ENCODE measurements at places on chromosomes 2 and 18. TPM values are rescaled to one million over a fixed set of nuclear protein-coding genes. Genes with fewer than 3 reads are reported as not detected.

MAP2 gene
- total RNA-seq: 16.2 TPM

ACKR3 gene
- total RNA-seq: 0.29 TPM

FAM110C gene
- 8.3 TPM for total RNA-seq

GRCh38 chr2:43423941-43424261, 171.9 kb downstream of the THADA start:
- peaks cover 22% of the 10 kb centered on the region for H3K4me1 ChIP-seq
- H3K4me3 ChIP-seq: no peak overlapping the region
- H3K36me3 ChIP-seq: peaks cover 21% of the 10 kb centered on the region
- DNase-seq: no peak
- no peaks in the 10 kb centered on the region for H3K27me3 ChIP-seq

KIF3C gene
- 2.0 TPM for total RNA-seq

DNA sequence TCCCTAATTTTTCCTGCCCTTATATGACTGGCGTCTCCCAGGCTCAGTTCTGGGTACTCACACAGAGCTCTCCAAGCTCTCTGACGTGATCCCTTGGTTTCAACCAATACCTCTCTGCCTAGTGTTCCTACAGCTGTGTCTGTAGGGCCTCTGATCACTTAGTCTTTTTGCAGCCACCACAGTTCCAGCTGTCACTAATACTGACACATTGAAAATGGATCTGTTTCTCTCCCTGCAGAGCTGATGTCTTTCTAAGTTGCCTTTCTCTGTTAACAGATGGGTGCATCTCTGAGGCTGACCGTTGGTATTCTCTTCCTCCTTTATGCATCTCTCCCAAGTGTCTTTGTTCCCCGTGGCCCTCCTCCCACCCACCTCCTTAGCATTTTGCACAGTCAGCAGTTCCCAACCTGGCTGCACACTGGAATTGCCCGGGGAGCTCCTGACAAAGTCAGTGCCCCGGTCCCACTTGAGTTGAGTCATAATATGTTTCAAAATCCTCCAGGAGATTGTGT, 62.5 kb downstream of the CERS6 start:
- peaks cover 6% of the 10 kb centered on the region for H3K36me3 ChIP-seq
- H3K4me3 ChIP-seq: peak overlapping the region; percentile 27
- peak; percentile 84 for DNase-seq
- peaks cover 51% of the 10 kb centered on the region for H3K4me1 ChIP-seq
- H3K27ac ChIP-seq: peak overlapping the region; percentile 60
- no peaks in the 10 kb centered on the region for H3K27me3 ChIP-seq

PLB1 gene
- 0.91 TPM for total RNA-seq

LTBP1 gene
- 99.0 TPM for total RNA-seq

- no peaks in the 10 kb centered on the region for H3K27me3 ChIP-seq
- H3K36me3 ChIP-seq: no peaks in the 10 kb centered on the region
- H3K4me3 ChIP-seq: no peak overlapping the region
- no peak for DNase-seq
- peaks cover 4% of the 10 kb centered on the region for H3K4me1 ChIP-seq
These were observed 191.6 kb upstream of the SLC14A2 start for GRCh38 chr18:45423659-45424058.

- no peaks in the 10 kb centered on the region for H3K27me3 ChIP-seq
- peak overlapping the region; percentile 3 for H3K27ac ChIP-seq
- H3K4me3 ChIP-seq: no peak overlapping the region
- H3K36me3 ChIP-seq: no peaks in the 10 kb centered on the region
- no peak for DNase-seq
These were observed 248.7 kb upstream of the TNP1 start for GRCh38 chr2:217108575-217109027.

DNA sequence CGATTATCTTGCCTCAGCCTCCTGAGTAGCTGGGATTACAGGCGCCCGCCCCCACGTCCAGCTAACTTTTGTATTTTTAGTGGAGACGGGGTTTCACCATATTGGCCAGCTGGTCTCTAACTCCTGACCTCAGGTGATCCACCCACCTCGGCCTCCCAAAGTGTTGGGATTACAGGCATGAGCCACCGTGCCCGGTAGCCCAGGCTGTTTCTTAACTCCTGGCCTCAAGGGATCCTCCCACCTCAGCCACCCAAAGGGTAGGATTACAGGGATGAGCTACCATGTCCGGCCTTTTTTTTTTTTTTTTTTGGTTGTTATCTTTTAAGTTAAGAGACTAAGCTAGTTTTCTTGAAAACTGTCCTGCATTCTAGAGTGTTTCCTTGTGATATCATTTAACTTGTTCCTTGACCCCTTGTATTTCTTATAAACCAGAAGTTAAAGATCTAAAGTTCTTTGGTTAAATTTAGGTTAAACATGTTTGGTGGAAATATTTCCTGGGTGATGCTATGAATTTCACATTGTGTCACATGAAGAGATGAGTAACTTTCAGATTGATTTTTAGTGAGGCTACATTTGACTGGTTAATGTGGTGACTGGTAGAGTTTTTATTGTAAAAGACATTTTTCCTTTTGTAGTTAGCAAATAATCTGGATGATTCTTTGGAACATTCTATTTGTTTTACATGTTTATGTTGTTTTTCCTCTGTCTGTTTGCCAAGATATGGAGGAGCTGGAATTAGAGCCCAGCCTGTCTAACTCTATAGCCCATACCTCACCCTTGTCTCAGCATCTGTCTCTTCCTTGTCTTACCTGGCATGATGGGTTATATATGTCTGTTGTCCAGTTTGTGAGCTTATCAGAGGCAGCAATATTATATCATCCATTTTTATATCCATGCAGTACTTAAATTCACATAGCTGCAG, 5.2 kb downstream of the NCAPH start:
- H3K36me3 ChIP-seq: peaks cover 7% of the 10 kb centered on the region
- H3K27ac ChIP-seq: no peak overlapping the region
- H3K27me3 ChIP-seq: no peaks in the 10 kb centered on the region
- H3K4me3 ChIP-seq: no peak overlapping the region

AAK1 gene
- total RNA-seq: 75.8 TPM

GRCh38 chr2:285531-285930, 2.4 kb downstream of the ALKAL2 start:
- peaks cover 9% of the 10 kb centered on the region for H3K36me3 ChIP-seq
- H3K27ac ChIP-seq: no peak overlapping the region

GRCh38 chr2:169768262-169768995, 30.2 kb upstream of the SSB start:
- no peak for DNase-seq
- no peak overlapping the region for H3K4me3 ChIP-seq
- H3K4me1 ChIP-seq: no peaks in the 10 kb centered on the region
- H3K36me3 ChIP-seq: no peaks in the 10 kb centered on the region
- H3K27ac ChIP-seq: no peak overlapping the region

DNA sequence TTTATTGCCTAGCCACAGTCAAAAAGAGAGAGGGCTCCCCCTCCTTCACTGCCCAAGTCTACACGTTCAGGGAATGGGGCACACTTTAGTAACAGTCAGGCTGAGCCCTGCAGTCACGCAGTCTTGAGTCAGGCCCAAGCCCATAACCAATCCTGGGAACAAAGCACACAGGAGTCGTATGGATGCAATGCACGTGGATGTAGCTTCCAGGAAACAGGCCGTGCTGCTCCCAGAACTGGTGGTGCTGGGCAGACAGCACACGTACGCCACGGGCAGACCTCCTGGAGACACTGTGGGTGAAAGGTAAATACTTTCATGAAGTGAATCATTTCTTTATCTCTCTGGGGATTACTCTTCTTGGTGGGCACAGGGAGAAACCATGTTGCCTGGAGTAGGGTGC, 30.0 kb upstream of the MBP start:
- no peak overlapping the region for H3K27ac ChIP-seq
- no peak overlapping the region for H3K4me3 ChIP-seq
- no peaks in the 10 kb centered on the region for H3K27me3 ChIP-seq
- H3K4me1 ChIP-seq: peaks cover 20% of the 10 kb centered on the region
- no peaks in the 10 kb centered on the region for H3K36me3 ChIP-seq
- peak; percentile 12 for DNase-seq

ALPI gene
- total RNA-seq: not detected

FLACC1 gene
- 1.1 TPM for total RNA-seq

MITD1 gene
- 19.1 TPM for total RNA-seq

- peak overlapping the region; percentile 50 for H3K4me3 ChIP-seq
- DNase-seq: no peak
- peaks cover 40% of the 10 kb centered on the region for H3K4me1 ChIP-seq
These were observed 185.2 kb downstream of the ZFP36L2 start for GRCh38 chr2:43041173-43041591.

ABCG5 gene
- total RNA-seq: not detected

DNA sequence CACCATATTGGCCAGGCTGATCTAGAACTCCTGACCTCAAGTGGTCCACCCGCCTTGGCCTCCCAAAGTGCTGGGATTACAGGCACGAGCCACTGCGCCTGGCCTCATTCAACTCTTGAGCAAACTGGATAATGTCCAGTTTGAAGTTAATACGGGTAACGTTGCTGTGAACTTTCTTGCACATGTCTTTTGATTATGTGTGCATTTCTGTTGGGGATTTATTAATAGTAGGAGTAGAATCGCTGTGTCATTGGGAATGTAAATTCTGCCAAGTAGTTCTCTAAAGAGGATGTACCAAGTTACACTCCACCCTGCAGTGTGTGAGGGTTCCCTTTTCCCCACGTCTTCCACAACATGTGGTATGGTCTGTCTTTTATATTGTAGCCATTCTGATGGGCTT, 6.2 kb downstream of the IMPA2 start:
- no peaks in the 10 kb centered on the region for H3K36me3 ChIP-seq
- H3K4me3 ChIP-seq: no peak overlapping the region
- no peak for DNase-seq
- no peaks in the 10 kb centered on the region for H3K27me3 ChIP-seq
- no peak overlapping the region for H3K27ac ChIP-seq

- peaks cover 12% of the 10 kb centered on the region for H3K4me1 ChIP-seq
- no peak for DNase-seq
- peaks cover 15% of the 10 kb centered on the region for H3K27me3 ChIP-seq
- no peak overlapping the region for H3K27ac ChIP-seq
- H3K36me3 ChIP-seq: peaks cover 5% of the 10 kb centered on the region
These were observed 54.6 kb upstream of the ODC1 start for GRCh38 chr2:10502803-10503107.

DNA sequence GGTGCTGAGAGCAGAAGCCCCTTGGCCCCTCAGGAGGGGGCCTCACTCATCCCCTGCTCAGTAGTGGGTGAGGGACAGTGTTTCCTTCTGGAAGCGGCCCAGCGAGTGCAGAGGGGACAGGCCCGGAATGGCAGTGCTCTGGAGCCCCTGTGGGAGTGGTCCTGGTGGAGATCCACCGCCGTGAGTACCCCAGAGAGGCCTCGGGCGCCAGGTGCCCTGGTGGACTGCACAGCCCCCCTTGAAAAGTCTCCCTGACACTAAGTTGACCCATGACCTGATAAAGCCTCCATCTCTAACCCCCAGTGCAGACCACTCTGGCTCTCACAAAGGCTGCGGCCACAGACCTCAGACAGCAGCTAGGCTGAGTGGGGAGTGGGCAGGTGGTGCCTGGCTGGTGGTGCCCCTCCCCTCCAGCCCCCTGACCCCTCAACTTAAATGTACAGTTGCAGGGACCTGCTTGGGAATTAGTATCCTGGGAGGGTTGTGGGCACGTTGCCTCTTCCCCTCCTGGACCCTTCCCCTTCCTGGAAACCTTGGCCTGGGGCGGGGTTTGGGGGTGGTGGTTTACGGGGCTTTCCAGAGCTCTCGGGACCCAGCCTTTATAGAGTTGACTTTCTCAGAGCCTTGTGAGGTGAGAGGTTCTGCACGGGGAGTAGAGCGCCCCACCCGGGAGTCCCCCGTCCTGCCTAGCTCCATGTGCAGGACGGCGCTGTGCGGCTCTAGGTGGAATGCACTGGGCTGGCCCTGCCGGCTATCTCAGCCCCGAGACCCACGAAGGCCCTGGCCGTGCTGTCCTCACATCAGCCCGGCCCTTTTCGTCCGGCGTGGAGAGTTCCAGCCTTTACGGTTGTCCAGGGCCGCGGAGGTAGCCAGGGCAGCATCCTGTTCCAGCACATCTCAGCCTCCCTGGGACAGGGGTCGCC, 62.7 kb downstream of the RTP5 start:
- no peaks in the 10 kb centered on the region for H3K36me3 ChIP-seq
- no peak overlapping the region for H3K27ac ChIP-seq
- DNase-seq: no peak
- H3K27me3 ChIP-seq: no peaks in the 10 kb centered on the region

DNA sequence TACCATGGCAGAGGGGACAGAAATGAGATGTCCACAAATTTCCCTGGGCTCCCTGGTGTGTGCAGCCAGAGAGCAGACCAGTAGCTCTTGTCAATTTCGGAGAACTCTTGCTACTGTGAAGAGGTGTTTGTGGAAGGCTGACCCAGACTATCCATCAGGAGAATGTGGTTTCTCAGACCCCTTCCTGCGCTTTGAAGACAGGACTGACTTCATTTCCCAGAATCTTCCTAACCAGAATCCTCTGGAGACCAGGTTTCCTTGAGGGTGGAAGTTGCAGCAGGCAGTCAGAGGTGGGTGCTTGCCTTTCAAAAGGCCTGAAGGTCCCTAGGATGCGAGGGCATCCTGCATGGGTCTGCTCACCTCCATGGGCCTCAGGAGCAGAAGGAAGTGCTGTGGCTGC, 121.9 kb downstream of the LAMA3 start:
- no peak for DNase-seq
- peaks cover 6% of the 10 kb centered on the region for H3K36me3 ChIP-seq
- no peaks in the 10 kb centered on the region for H3K27me3 ChIP-seq
- H3K4me1 ChIP-seq: peaks cover 2% of the 10 kb centered on the region
- no peak overlapping the region for H3K27ac ChIP-seq

GRCh38 chr2:212114489-212114888, 424.1 kb downstream of the ERBB4 start:
- H3K4me3 ChIP-seq: no peak overlapping the region
- H3K4me1 ChIP-seq: no peaks in the 10 kb centered on the region
- H3K27ac ChIP-seq: no peak overlapping the region

GRCh38 chr18:48743886-48744285, 205.1 kb downstream of the CTIF start:
- H3K27ac ChIP-seq: peak overlapping the region; percentile 70
- DNase-seq: no peak
- H3K4me1 ChIP-seq: peaks cover 27% of the 10 kb centered on the region
- H3K4me3 ChIP-seq: no peak overlapping the region
- H3K36me3 ChIP-seq: peaks cover under 1% of the 10 kb centered on the region

DNA sequence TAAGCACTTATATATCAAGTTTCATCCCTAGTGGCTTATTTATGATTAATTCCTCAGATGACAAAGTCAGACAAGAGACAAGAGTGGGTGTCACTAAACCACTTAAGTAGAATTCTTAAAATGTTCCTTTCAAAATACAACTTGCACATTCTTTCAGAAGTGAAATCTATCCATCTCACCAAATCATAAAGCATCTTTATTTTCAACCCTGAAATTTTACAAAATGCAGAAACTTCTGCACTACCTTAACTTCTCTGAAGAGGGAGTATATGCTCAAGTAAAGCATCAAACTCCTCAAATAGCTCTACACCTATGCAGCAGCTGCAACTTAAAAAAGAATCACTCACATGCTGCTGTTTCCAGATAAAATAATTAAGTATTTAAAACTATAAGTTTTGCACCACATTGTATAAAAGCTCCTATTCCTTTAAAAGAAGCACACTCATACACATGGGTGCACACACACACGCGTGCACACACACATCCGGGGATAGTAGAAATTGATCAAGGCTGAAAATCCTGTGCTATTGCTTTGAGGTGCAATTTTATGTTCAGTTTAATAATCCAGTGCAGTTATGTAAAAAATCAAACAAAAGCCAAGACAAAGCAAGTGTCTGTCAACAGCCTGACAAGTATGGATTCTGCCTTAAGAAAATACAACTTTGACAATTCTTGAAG, 244.5 kb downstream of the TCF4 start:
- no peak overlapping the region for H3K4me3 ChIP-seq
- peak; percentile 25 for DNase-seq
- H3K27me3 ChIP-seq: no peaks in the 10 kb centered on the region
- no peaks in the 10 kb centered on the region for H3K36me3 ChIP-seq
- no peaks in the 10 kb centered on the region for H3K4me1 ChIP-seq
- H3K27ac ChIP-seq: no peak overlapping the region
